ENCODE measurements at places on chromosomes 3 and 15. TPM values are rescaled to one million over a fixed set of nuclear protein-coding genes. Genes with fewer than 3 reads are reported as not detected.

SERPINI2 gene
- 0.27 TPM for total RNA-seq

DNA sequence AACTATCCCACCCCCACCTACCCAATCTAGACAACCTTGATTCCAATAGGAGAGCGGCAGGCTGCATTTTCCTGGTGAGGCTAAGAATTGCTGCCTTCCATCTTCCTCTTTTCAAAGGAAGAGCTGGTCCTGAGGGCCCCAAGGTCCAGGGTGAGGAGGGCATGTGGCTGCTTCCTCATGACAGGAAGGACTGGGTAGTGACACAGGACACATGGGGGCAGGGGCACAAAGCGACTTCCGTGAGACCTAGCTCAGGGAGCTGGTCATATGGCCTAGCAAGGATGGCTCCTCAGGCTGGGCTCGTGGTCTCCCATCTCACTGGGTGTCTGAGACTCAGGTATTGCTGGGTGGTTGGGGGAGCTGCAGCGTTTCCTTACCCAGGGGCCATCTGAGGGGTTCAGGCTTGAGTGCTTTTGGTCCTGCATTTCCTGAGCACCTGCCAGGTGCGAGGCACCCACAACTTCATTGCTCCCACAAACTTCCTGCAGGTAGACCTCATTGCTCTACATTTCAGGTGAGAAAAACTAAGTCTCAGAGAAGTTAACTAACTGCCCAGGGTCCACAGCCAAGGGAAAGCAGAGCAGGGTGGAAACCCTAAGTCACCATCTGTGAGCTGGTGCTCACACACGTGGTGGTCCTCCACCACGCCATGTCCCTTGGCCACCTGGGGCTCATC is 160.0 kb upstream of the TLE3 start:
- H3K36me3 ChIP-seq, result no peaks in the 10 kb centered on the region
- no peak overlapping the region for H3K27ac ChIP-seq
- no peaks in the 10 kb centered on the region for H3K4me1 ChIP-seq
- no peaks in the 10 kb centered on the region for H3K27me3 ChIP-seq
- no peak for DNase-seq
- no peak overlapping the region for H3K4me3 ChIP-seq

ELL3 gene
- 16.2 TPM for total RNA-seq

DNA sequence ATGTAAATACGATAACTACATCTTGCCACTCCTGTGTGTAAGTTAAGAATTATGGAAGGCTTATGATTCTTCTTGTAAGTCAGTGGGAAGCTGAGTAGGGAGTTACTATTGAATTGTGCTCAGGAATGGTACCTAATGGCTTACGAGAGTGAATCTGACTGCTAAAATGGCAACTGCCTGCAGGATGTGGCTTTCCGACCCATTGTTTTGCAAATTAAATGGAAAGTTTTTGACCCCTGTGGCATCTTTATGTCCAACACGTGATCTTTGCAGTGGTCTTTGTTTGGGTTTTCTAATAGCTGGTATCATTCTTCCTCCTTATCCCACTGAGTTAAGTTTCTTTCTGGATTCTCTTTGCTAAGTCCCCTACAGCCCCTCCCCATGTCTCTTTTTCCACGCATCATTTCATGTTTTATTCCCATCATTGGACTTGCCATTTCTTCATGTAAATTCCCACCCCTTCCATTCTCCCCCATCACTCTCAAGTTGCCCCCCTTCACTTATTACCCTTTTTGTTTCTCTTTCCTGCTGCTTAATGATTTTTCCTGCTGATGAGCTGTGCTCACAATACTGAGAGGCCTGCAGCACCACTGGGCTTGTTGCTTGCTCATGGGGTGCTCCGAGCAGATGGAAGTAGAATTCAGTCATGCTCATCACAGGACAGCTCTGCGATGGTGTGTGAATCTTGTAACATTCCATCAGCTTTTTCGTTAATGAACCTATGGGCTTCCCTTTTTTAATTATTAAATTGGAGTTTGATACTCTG is 428.2 kb upstream of the IL12A start:
- no peak for DNase-seq
- H3K27ac ChIP-seq, result no peak overlapping the region
- 0 out of 2 replicates have a peak, but pooled peaks cover 3% of the 10 kb centered on the region for H3K27me3 ChIP-seq
- no peaks in the 10 kb centered on the region for H3K36me3 ChIP-seq
- H3K4me3 ChIP-seq, result no peak overlapping the region

DNA sequence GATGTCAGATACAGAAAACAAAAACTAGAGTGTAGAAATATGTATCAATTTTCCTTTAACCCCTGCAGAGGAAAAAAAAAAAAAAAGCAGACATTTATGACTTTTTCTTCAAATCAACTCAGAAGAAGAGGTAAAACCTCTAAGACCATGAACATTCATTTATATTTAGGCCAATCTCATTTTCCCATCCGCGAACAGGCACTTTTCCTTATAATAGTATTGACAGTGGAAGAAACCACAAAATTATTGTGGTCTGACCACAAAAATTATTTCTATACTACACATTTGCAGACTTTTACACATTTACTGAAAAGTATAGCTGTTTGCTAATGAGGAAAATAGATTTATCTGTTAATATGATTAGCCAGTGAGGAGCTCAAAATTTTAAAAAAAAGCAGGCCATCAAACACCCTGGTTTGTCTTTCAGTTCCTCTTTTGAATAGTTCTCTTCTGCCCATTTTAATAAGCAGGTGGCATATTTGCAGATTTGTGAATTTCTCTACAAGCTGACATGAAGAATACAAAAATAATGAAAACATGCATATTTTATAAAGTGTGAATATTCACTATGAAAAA is 5.7 kb downstream of the OSBPL11 start:
- H3K27me3 ChIP-seq, result no peaks in the 10 kb centered on the region
- H3K27ac ChIP-seq, result no peak overlapping the region
- no peak overlapping the region for H3K4me3 ChIP-seq
- peaks cover 5% of the 10 kb centered on the region for H3K4me1 ChIP-seq
- no peaks in the 10 kb centered on the region for H3K36me3 ChIP-seq
- no peak for DNase-seq

ABHD6 gene
- 12.7 TPM for total RNA-seq

DNA sequence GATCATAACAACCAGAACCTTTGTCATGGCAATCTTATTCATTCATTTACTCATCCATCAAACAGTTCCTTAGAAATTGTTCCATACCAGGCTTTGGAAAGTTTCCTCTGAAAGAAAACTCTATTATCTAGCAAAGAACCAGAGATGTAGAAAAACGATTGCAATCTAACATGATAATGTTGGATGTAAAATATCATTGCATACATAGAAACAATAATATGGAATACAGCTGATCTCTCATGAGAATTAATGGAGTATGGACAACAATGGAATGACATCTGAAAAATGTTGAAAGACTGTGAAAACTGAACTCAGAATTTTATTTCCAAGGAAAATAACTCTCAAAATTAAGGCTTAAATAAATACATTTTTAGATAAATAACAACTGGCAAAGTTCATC is 665.4 kb downstream of the NLGN1 start:
- H3K36me3 ChIP-seq, result no peaks in the 10 kb centered on the region
- DNase-seq, result no peak
- no peaks in the 10 kb centered on the region for H3K27me3 ChIP-seq

- no peaks in the 10 kb centered on the region for H3K36me3 ChIP-seq
- H3K27ac ChIP-seq, result no peak overlapping the region
- DNase-seq, result no peak
- H3K4me1 ChIP-seq, result no peaks in the 10 kb centered on the region
- H3K27me3 ChIP-seq, result no peaks in the 10 kb centered on the region
- no peak overlapping the region for H3K4me3 ChIP-seq
Observed at GRCh38 chr15:89024418-89024817, 63.8 kb upstream of the ABHD2 start.

- H3K4me1 ChIP-seq, result peaks cover 20% of the 10 kb centered on the region
- no peak overlapping the region for H3K27ac ChIP-seq
- no peak overlapping the region for H3K4me3 ChIP-seq
- DNase-seq, result no peak
- no peaks in the 10 kb centered on the region for H3K36me3 ChIP-seq
Observed at GRCh38 chr15:71112429-71112828, 2.8 kb upstream of the THSD4 start.

GOLGA8H gene
- 0.79 TPM for total RNA-seq

ETV5 gene
- total RNA-seq, result 89.7 TPM

TERC gene
- 47.0 TPM for total RNA-seq

- no peaks in the 10 kb centered on the region for H3K36me3 ChIP-seq
- no peaks in the 10 kb centered on the region for H3K27me3 ChIP-seq
- no peak overlapping the region for H3K4me3 ChIP-seq
- no peak overlapping the region for H3K27ac ChIP-seq
Observed at GRCh38 chr3:194688200-194688740, 2.6 kb downstream of the FAM43A start.

GYG1 gene
- 28.9 TPM for total RNA-seq

GRCh38 chr3:102179326-102180177 is 255.3 kb upstream of the ZPLD1 start:
- no peak overlapping the region for H3K27ac ChIP-seq
- no peak for DNase-seq
- H3K4me1 ChIP-seq, result no peaks in the 10 kb centered on the region
- no peak overlapping the region for H3K4me3 ChIP-seq
- H3K27me3 ChIP-seq, result no peaks in the 10 kb centered on the region

SHC4 gene
- total RNA-seq, result 0.44 TPM

- no peak for DNase-seq
- peaks cover 12% of the 10 kb centered on the region for H3K4me1 ChIP-seq
- H3K4me3 ChIP-seq, result no peak overlapping the region
- no peaks in the 10 kb centered on the region for H3K36me3 ChIP-seq
Observed at GRCh38 chr15:70112074-70112395, 14.3 kb upstream of the TLE3 start.

FBLN2 gene
- 0.39 TPM for total RNA-seq

DNA sequence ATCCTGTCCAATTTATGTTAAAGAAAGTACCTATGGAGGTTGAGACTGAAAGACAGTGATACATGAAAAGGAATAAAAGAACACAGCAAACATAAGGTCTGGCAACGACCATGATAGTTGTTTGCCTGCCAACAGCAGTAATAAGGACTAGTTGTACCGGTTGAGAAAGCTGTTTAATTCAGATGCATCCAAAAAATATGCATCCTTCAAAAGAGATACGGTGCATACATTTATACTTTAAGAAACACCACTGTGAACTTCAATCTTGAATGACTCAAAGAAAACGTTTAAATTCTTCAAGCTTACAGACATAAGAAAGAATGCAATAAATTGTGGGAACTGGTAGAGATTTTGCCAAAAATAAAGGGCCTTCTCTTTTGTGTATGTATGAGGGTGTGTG is 492.1 kb downstream of the NLGN1 start:
- no peak for DNase-seq
- H3K27me3 ChIP-seq, result no peaks in the 10 kb centered on the region

DNA sequence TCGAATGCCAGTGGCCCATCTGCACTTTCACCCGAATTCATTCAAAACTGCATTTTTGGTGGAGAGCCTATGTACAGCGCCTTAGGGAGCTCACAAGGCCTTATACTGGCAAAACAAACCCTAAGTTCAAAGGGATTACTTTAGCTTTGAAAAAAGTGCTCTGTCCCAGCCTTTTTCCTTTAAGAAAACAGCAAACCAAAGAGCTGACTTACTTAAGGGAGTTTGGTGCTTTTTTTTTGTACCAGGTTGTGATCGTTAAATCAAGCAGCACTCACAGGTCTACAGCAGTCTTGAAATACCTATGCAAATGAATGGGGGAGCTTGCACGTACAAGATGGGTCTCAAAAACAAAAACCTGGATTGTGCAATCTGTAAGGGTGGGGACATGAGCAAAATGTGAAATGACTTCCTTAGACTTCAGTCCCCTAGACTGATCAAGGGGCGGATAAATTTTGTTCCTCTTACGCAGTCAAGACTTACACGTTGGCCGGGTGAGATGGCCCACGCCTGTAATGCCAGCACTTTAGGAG is 11.6 kb upstream of the PIK3CB start:
- H3K4me1 ChIP-seq, result no peaks in the 10 kb centered on the region
- no peaks in the 10 kb centered on the region for H3K36me3 ChIP-seq
- H3K4me3 ChIP-seq, result no peak overlapping the region
- H3K27me3 ChIP-seq, result no peaks in the 10 kb centered on the region
- H3K27ac ChIP-seq, result no peak overlapping the region

ADGRG7 gene
- total RNA-seq, result not detected

DNA sequence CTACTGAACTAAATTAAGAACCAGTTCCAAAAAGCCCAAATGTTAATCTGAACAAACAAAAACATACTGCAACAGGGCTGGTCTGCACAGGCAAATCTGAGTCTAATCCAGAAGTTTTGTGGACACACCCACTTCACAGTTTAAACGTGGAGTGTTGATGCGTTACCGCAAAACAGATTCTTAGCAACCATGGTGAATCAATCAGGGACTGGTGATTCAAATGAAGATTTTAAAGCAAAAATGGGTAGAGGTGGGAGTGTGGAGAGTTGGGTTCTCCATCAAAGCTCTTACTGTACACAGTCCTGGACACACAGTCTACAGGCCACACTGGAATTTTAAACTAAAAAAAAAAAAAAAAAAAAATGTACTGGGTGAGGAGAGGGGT is 5.2 kb downstream of the ANXA2 start:
- 0 out of 2 replicates have a peak overlapping the region, but pooled peaks have one; percentile 6 for H3K4me3 ChIP-seq
- peak overlapping the region; percentile 96 for H3K27ac ChIP-seq
- peaks cover 71% of the 10 kb centered on the region for H3K4me1 ChIP-seq
- peak; percentile 85 for DNase-seq

ERC2 gene
- not detected for total RNA-seq

- no peaks in the 10 kb centered on the region for H3K36me3 ChIP-seq
- H3K27me3 ChIP-seq, result no peaks in the 10 kb centered on the region
- no peak overlapping the region for H3K27ac ChIP-seq
- H3K4me1 ChIP-seq, result peaks cover 13% of the 10 kb centered on the region
- no peak overlapping the region for H3K4me3 ChIP-seq
Observed at GRCh38 chr3:5330152-5330810, 142.8 kb downstream of the EDEM1 start.

SPRED1 gene
- 24.7 TPM for total RNA-seq

- H3K4me1 ChIP-seq, result no peaks in the 10 kb centered on the region
- no peaks in the 10 kb centered on the region for H3K27me3 ChIP-seq
- no peak overlapping the region for H3K27ac ChIP-seq
- DNase-seq, result no peak
Observed at GRCh38 chr3:147099076-147099475, 307.3 kb downstream of the ZIC4 start.

PIERCE2 gene
- total RNA-seq, result 2.0 TPM

DNA sequence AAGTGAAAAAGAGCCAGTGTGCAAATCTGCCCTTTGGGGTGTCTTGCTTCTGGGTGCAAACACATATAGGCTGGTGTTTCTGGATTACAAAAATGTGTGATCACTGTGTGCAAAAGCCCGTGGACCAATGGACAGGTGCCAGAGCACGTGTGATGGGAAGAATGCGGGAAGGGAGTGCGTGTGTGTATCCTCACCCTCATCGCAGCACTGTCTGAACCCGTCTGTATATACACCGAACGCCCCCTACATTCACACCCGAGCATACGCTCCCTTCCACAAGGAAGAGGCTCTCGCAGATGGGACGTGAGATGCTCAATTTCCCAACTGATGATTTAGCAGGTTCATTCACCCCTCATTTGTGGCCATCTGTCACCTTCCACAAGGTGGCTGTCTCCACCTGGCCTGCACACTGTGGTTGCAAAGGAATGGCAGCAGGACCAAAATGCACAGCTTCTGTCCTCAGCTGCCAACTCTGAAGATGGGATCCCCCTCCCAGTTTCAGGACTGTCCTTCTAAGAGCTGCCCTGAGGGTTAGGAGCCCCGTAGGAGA is 19.4 kb upstream of the SLC6A1 start:
- DNase-seq, result no peak
- no peak overlapping the region for H3K4me3 ChIP-seq
- H3K4me1 ChIP-seq, result no peaks in the 10 kb centered on the region
- H3K27me3 ChIP-seq, result peaks cover 64% of the 10 kb centered on the region
- no peak overlapping the region for H3K27ac ChIP-seq
- no peaks in the 10 kb centered on the region for H3K36me3 ChIP-seq

KCNH8 gene
- 0.12 TPM for total RNA-seq

TNFSF10 gene
- 0.20 TPM for total RNA-seq

- H3K4me1 ChIP-seq, result peaks cover 84% of the 10 kb centered on the region
- no peaks in the 10 kb centered on the region for H3K36me3 ChIP-seq
- H3K4me3 ChIP-seq, result peak overlapping the region; percentile 12
- peak overlapping the region; percentile 98 for H3K27ac ChIP-seq
Observed at GRCh38 chr3:98556164-98557130, 24.7 kb downstream of the GPR15 start.

All from HCT116 (cell line).